CD4-positive, alpha-beta T cell treated with Interleukin-17A for 4 hours (primary cell): ENCODE measurements at places on chromosomes 3 and 15.

DNA sequence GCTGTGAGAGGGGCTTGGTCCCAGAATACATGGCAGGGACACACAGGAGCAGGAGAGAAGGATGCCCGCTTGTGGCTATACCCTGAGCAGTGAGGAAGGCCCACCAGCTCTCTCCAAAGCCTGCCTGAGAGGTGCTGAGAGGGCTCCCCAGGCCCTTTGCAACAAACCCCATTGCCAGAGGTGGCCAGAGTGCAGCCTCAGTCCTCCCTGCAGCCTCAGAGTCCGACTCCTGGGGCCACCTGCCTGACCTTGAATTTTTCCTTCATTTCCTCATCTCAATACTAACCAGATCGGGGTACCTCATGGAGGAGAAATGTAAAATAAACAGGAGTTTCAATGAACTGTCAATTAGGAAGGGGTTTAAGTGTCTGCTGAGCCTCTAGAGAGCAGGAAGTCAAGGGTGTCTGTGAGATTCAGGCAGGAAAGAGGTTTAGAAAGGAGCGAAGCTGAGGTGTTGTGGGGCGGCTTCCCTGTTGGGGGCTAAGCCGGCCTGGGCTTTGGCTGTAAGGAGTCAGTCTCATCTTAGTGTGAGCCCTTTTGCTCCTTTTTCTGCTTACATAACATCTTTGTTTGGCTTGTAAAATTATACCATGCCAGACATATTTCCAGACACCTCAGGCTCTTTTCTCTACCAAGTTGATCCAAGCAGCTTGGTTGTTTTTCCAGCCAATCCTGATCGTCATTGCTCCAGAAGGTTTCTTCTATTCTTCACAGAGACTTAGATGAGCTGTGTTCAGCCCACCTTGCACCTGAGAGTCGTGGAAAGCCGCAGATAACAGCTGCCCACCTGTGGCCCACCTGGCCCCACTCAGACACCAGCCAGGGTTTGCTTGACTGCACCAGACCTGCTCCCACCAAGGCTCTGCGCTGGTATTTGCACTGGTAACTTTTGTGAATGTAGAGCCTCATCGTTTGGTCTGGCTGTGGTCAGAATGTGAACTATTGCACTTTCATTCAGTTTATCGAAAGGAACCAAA lies 36.7 kb downstream of the CMTM7 start:
- DNase-seq = peak; percentile 66

- no peak for DNase-seq
Observed at GRCh38 chr3:107024551-107025026, 352.6 kb upstream of the CCDC54 start.

GRCh38 chr15:78050826-78051225 lies 26.7 kb downstream of the TBC1D2B start:
- DNase-seq = peak; percentile 32

- DNase-seq = no peak
Observed at GRCh38 chr3:105327662-105328337, 38.9 kb upstream of the ALCAM start.

DNA sequence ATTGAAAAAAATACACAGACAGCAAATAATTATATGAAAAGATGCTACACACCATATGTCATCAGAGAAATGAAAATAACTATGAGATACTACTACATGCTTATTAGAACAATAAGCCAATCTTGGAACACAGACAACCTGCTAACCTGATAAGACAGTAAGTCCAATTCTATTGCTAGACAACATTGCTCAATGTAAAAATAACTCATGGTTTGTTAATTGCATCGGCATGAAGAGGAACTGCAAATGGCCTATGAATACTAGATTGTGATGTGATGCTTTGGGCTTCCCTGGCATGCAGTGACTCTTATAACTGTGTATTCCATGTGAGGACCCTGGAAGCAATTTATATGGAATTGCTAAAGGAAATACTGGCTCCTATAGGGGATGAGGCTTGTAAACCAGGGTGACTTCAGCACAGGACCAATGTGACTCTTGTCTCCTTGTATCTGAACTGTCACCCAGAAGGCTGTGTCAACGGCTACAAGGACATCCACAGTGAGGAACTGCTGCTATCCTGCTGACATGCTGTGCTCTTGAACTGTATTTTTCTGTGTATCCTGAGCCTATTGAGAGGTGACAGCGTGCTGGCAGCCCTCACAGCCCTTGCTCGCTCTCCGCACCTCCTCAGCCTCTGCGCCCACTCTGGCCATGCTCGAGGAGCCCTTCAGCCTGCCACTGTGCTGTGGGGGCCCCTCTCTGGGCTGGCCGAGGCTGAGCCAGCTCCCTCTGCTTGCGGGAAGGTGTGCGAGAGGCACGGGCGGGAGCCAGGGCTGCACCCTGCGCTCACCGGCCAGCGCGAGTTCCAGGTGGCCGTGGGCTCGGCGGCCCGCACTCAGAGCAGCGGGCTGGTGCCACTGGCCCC lies 385.7 kb downstream of the CNTN4 start:
- DNase-seq = no peak

DNA sequence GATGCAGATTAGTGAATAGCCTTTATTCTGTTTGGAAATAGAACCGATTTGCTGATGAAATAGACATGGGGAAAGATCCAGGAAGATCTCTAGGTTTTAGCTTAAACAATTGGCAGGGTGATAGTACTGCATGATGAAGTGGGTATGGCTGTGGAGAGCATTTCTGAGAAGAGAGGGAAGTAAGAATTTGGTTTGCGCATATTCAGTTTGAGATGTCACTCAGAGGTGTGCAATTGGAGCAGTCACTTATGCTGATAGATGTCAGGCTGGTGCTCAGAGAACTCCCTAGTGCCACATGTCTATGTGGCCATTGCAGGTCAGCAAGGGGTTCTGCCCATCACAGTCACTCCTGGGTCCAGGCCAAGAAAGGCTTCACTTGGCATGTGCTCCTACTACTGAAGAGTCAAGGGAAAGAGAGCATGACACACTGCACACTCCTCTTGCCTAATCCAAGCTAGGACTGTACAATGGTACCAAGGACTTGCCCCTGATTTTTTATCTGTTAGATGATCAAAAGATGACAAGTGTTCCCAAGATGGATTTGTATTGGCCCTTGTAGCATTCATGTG lies 57.2 kb upstream of the ST8SIA2 start:
- no peak for DNase-seq

DNA sequence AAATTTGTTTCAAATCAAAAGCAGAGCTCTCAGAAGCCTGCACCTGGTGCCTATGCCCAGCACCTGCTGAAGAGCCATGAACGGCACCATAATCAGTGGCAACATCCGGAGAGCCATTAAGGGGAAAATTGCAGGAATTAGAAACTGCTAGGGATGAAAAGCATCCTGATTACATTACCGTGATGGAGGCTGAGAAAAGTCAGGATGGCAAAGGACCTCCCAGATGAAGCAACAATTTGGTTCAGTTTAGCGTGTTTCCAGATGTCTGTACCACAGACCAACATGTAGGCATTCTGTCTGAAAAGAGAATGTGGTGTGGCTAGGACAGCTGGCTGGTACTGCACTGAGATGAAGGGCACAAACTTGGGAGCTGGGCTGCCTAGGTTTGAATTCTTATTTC lies 106.1 kb downstream of the EOMES start:
- no peak for DNase-seq

DNA sequence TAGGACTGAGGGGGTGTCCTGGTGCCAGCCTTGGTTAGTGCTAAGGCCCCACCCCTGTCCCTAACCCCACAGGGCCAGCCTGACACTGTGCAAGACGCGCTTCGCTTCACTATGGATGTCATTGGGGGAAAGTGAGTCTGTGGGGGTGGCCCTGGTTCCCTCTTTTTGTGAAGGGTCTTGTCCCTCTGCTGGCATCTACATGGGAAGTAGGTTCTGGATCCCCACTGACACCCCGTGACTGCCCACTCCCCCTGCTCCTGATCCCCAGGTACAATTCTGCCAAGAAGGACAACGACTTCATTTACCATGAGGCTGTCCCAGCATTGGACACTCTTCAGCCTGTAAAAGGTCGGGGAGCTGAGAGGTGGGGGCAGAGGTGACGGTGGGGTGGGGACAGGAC lies 26.4 kb downstream of the PTPN23 start:
- no peak for DNase-seq

GRCh38 chr3:169787120-169787519 lies 13.9 kb downstream of the MYNN start:
- DNase-seq = no peak

DNA sequence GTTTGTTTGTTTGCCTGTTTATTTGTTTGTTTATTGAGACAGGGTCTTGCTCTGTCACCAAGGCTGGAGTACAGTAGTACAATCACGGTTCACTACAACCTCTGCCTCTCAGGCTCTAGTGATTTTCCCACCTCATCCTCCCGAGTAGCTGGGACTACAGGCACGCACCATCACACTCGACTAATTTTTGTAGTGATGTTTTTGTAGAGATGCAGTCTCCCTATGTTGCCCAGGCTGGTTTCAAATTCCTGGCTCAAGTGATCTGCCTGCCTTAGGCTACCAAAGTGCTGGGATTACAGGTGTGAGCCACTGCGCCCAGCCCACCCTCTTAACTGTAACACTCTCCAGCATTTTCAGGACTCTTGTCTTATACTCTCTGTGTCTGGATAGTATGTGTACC lies 26.7 kb downstream of the PLD1 start:
- no peak for DNase-seq

GRCh38 chr15:62279041-62279440 lies 114.0 kb upstream of the C2CD4B start:
- no peak for DNase-seq

- DNase-seq = no peak
Observed at GRCh38 chr15:94791510-94791909, 560.1 kb downstream of the MCTP2 start.

DNA sequence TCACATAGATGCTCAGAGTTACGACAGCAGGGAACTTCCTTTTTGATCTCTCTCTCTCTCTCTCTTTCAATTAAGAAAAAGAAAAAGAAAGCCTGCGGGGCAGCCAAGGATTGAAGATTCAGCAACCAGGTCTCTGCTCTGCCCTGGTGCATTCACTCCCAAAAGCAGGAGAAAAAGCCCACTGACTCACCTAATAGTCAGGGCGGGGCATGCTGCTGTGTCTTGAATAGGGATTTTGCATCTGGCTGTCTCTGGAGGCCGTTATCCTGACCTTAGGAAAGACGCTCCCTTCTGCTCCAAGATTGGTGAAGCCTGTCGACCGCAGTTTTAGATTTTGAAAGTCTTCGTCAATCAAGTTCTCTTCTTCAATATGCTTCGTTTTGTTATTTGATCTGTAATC lies 20.8 kb upstream of the ITGB5 start:
- DNase-seq = no peak

DNA sequence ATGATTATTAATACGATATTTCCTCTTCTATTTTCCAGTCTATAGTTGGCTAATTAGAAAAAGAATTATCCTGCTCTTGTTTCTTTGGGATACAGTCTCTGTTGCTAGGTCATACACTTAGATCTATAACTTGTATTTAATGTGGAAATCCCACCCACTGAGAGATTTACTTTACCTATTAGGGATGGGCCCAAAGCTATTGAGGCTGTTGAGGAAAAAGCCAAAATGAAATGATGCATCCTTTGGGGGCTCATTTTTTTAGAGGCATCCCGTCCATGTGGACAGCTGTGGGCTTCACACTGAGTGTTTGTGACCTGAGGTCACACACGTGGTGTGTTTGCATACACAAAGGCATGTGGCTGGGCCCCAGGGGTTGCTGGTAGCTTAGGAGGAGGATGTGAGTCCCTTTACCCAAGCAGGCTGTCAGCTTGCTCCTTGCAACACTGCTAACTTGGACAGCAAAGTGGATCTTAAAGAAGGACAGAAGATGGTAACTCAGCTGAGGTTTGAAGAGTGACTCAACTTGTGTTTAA lies 477.4 kb downstream of the AGBL1 start:
- no peak for DNase-seq

- peak; percentile 42 for DNase-seq
Observed at GRCh38 chr3:139388821-139389551, 461 bp downstream of the COPB2 start.

DNA sequence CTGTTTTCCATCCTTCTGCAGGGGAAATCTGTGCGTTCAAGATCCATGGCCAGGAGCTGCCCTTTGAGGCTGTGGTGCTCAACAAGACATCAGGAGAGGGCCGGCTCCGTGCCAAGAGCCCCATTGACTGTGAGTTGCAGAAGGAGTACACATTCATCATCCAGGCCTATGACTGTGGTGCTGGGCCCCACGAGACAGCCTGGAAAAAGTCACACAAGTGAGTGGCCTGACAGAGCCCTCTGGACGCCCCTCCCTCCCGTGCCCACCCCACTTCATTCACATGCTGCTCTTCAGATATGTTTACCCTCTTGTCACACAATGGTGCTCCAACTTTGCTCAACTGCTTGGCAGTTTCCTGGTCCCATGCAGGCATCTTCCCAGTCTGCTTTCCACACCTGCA lies 274.3 kb upstream of the TRIM42 start:
- DNase-seq = no peak

DNA sequence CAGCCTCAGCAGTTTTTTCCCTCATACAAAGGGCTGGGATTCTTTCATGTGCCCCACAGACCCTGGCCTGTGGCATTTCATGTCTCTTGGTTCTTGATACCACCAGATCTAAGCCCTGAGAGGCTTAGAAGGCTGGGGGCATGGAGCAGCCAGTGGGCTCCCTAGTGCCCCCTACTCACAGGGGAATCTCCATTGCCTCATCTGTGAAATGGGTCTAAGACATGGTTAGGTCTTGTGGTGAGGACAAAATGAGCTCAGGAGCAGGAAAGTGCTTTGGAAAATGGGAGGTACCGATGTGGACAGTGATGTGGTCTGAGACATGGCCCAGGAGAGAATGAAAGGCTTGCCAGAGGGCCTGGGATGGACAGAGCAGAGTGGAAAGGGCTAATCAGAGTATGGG lies 94.3 kb downstream of the SMAD6 start:
- no peak for DNase-seq

GRCh38 chr15:59191855-59192237 lies 14.8 kb upstream of the LDHAL6B start:
- DNase-seq = no peak

DNA sequence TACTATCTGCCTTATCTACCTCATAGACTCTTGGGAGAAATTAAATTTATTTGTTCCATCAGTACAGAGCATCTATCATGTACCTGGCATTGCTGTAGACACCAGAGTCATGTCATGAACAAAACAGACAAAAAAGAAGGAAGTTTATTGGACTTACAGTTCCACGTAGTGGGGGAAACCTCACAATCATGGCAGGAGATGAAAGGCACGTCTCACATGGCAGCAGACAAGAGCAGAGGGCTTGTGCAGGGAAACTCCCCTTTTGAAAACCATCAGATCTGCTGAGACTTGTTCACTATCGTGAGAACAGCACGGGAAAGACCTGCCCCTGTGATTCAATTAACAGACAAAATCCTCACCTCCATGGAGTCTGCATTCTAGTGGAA lies 25.6 kb upstream of the ACAP2 start:
- no peak for DNase-seq

DNA sequence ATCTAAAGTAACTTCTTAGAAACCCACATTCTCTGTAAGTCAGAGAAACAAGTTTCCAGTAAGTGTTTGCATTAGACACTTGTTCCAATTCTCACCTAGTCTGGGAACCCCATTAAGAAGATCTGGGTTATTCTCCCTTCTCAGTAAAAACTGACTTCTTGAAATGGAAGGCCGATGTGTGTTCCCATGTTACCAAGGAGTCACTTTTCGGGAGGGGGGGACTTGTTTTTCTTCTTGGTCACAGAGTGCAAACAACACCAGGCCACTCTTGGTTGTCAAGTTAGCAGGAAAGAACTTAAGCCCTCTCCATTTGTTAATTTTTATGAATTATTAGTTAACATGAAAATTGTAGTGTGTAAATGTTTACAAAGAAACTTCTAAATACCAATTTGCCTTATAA lies 55.6 kb downstream of the ITPR1 start:
- DNase-seq = no peak
